ENCODE measurements at places on chromosomes 1 and 21. TPM values are rescaled to one million over a fixed set of nuclear protein-coding genes. Genes with fewer than 3 reads are reported as not detected.

CHAF1B gene
- total RNA-seq, result 36.5 TPM

GNAT2 gene
- 0.33 TPM for total RNA-seq

NOTCH2 gene
- 98.0 TPM for total RNA-seq

ATP1A4 gene
- not detected for total RNA-seq

DNA sequence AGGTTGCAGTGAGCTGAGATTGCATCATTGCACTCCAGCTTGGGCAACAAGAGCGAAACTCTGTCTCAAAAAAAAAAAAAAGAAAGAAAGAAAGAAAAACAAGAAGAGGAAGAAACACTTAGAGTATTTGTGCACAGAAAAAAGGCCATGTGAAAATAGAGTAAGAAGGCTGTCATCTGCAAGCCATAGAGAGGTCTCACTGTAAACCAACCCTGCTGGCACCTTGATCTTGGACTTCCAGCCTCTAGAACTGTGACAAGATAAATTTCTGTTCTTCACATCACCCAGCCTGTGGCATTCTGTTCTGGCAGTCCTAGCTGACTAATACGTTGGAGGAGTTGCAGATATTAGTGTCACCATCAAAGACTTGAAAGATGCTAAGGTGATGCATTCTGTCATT, 12.1 kb upstream of the ZDHHC18 start:
- no peak for DNase-seq

NEGR1 gene
- total RNA-seq, result not detected

GRCh38 chr1:22892789-22893188, 79.9 kb downstream of the LACTBL1 start:
- DNase-seq, result no peak

Data from activated CD4-positive, alpha-beta T cell treated with anti-CD3 and anti-CD28 coated beads, Interleukin-2, amount 10 ng/mL, durations not matched to agents 24 days and 14 days (primary cell).